ENCODE measurements at places on chromosomes 6 and 20.
A peak's percentile ranks its signal among the peaks of the same experiment; 100 is the strongest.

DNA sequence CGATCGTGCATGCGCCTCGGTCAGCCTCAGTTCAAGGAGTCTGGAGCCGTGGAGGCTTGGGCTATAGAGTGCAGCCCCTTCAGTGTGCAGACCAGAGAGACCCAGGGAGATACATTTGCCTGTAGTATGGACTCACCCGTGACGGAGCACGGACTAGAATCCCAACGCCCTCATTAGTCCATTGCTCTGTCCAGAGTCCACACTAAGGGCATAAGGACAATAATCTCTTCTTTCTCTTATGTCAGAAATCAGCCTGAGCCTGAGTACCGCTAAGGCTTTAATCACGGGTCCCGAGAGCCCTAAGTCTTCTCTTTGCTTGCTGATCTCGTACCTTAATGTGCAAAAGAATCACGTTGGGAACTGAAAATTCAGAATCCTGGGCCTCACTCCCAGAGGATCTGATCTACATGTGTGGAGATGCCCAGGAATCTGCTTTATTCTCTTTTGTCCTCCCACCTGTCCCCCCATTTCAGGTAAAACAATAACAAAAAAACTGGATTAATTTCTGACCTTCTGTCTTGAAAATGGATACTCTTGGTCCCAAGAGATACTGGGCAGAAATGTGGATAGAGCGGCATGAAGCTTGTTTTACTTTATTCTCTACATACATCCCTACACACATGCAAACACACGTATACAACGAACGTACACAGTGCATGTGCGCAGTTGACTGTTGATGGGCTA, 671 bp downstream of the BPHL start:
- peak; percentile 28 for DNase-seq

- no peak for DNase-seq
Measured at GRCh38 chr20:58810116-58810878, 40.4 kb downstream of the GNAS-AS1 start.

DNA sequence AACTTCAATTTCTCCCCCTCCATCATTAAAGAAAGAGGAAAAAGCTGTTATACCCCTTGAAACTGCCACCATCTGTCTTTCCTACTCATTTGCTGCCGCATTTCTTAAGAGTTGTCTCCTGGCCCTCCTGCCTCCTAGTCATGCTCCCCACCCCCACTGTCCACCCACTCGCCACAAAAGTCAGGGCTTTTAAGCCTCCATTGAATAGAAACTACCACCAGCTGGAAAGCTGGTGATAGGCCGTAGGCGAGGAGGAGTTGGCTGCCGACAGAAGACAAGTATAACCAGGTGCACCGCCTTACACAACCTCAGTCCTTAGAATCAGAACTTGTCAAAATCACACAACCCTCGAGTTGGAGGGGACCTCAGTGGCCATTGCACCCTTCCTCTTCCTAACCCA, 67.6 kb downstream of the B3GAT2 start:
- no peak for DNase-seq

DNA sequence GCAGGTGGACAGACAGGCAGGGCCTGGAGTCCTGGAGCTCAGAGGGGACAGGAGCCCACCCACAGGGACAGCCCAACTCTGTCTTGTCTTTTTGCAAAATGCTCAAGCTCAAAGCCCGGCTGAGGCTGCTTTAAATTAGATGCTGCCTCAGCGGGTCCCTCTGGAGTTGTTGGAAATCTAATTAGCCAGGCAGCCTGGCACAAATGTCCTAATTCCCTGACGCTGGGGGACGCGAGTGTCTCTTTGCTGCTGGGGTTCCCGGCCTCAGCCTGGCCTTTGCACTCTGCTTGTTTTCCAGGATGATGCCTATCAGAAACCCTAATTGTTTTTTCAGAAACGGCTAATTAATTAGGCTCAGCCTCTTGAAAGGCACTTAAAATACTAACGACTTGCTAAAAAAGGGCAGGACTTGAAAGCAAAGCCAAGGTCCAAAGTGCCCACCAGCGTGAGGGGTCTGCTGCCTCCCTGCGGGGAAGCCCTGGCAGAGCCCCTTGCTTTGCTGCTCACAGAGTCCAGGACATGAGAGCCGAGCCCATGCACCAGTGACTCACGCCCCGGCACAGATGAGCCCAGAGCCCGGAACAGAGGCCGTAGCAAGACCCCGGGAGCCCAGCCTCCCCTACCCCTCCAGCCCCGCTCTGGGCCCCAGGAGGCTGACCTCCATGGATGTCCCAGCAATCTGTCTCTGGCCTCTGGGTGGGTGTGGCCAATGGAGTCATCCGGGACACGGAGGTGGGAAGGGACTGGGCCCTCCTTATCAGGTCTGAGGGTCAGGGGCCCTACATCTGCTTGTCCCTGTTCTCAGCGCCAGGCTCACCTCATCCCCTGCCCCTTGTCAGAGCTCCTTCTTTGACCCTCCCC, 46.0 kb upstream of the BHLHE23 start:
- no peak for DNase-seq

DNA sequence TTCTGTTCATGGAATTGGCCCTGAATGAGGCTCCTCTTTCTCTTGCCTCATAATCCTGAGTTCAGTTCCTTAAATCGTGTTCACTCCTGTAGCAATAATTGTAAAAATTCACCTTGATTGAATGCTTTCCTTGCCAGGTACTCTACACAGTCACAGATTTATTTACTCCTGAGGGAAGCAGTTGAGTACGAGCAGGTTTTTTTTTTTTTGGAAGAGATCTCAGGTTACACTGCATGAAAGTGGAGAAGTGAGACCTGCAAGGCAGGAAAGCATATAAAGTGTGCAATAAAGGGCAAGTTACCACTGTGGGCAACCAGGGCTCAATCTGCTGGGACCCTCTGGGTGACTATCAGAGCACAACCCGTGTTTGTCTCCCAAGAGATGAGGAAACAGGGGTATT, 93.0 kb upstream of the DOK5 start:
- no peak for DNase-seq

DNA sequence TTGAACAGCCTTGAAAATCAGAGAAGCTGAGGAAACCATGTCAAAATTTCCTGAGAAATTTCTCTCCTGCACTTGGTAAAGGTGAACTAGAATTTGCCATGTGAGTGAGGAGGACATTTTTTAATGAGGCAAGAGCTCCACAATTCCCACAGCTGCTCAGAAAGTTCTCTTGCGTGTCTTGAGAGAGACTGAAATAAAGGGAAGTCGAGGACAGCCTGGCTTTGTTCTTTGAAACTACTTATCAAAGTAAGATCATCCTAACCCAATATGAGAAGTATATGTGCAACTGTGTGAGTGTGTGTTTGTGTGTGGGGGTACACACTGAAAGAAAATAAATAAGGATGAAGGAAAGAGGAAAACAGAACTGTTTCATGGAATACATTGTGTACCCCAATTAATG, 163.4 kb downstream of the SLC24A3 start:
- DNase-seq = no peak

GRCh38 chr6:31734821-31735406, 1.4 kb downstream of the CLIC1 start:
- peak; percentile 65 for DNase-seq

- DNase-seq = peak; percentile 75
Measured at GRCh38 chr6:28943557-28944411, 20.0 kb upstream of the TRIM27 start.

- no peak for DNase-seq
Measured at GRCh38 chr20:37245216-37246150, 16.1 kb downstream of the GHRH start.

DNA sequence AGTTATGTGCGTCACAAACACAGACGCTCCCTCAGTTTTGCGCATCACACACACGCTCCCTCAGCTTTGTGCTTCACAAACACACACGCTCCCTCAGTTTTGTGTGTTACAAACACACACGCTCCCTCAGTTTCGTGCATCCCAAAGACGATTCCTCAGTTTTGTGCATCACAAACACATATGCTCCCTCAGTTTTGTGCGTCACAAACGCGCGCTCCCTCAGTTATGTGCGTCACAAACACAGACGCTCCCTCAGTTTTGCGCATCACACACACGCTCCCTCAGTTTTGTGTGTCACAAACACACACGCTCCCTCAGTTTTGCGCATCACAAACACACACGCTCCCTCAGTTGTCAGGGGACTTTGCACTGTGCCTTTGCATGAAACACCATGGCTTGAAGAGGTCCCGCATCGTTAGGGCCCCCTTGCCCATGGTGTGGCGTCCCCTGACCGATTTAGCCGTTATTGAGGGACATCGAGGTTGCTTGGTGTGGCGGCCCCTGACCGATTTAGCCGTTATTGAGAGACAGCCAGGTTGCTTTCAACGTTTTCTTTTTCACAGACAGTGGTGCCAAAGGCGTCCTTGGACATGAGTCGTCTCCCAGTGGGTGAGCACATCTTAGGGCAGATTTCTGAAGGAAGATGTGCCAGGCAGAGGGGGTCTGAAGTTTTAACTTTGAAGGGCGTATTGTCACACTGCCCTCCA, 28.1 kb upstream of the MYT1 start:
- DNase-seq = no peak

DNA sequence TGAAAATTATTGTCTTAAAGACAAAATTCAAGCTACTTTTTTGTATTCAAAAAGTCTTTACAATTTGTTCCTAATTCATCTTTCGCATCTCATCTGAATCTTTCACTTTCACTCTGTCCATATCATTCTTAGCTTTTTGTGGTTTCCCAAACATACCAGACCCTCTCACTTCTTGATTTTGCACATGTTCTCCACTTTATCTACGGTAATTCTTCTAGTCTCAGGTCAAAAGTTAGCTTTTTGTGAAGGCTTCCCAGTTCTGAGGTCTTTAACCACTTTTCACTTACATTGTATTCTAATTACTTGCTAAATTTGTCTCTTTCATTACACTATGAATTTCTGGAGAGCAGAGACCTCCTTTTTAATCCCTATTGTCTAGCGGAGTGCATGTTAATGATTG, 34.6 kb upstream of the EPHA7 start:
- DNase-seq = no peak

- DNase-seq = peak; percentile 30
Measured at GRCh38 chr6:68008445-68008844, 626.6 kb upstream of the ADGRB3 start.

DNA sequence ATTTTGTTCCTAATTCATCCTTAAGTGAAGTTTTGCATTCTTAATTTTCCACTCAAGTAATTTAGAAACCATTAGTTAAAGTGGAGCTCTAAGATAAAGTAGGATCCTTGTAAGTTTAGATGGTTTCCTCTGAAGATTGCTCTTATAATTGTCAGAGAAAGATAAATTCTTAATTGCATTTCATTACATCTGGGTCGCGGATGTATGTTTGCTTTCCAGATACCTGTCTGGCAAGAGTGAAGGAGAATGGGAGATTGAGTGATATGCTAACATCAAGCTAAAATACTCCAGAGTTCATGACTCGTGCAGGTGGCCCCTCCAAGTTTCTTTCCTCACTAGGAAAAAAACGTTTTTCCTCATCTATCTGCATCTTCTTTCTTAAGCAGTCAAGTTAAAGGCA, 361.8 kb downstream of the DOK5 start:
- DNase-seq = no peak

- no peak for DNase-seq
Measured at GRCh38 chr6:117870486-117871242, 36.4 kb upstream of the SLC35F1 start.

GRCh38 chr6:45658958-45659357, 281.2 kb upstream of the SUPT3H start:
- DNase-seq = no peak

- DNase-seq = no peak
Measured at GRCh38 chr6:1406306-1407072, 17.1 kb downstream of the FOXF2 start.

Data from fibroblast of pulmonary artery (primary cell).